Stimulated activated CD8-positive, alpha-beta memory T cell treated with anti-CD3 and anti-CD28 coated beads, Interleukin-15, amount 100 ng/mL, for 48 hours (primary cell): ENCODE measurements at places on chromosomes 6 and 20.

DNA sequence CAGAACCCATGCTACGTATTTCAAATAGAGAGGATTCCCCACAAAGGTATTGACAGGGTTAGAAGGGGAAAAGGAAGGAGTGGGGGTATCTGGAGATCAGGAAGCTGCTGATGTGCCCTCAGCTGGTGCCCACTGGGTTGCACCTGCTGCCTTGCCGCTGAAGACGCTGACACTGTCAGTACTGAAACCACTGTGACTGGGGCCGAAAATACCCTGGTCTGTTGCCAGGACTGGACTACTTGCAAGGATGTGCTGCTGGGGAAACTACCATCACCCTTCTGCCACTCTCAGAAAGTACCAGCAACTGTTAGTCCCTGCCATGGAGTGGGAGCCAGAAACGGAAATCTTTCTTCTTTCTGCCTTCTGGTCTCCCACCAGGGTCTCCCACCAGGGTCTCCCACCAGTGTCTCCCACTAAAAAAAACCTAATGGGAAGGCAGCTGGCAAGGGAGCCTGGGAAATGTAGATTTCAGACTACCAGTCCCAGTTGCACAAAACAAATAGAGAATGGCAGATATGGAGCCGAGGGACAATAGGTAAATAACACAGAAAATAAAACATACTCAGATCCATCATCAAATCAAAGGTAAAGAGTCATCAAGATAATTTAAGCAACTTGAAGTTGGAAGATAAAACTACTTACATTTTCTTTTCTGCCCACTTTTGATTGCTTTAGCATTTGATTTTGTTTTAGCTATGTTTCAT, 204.8 kb downstream of the TPBG start:
- no peak for DNase-seq

DNA sequence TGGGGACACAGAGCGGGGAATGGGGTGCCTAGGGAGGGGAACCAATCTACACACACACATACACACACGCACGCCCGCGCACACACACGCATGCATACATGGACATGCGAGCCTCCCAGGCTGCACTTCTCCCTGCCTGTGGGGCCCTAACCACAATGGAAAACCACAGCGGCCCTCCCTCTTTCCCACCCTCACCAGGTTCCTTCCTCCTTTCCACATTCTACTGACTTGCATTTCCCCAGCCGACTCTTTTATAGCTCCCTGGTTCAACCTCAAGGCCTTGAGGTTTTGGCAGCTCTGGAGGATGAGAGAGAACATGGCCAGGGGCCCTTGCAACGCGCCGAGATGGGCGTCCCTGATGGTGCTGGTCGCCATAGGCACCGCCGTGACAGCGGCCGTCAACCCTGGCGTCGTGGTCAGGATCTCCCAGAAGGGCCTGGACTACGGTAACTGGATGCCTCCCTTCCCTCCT, at the start of gene BPI:
Gene BPI, plus strand, starts transcription at position 249 of the 472 bp plus-strand sequence. Its CDS starts 68 bp downstream, at position 317.
- no peak for DNase-seq

DNA sequence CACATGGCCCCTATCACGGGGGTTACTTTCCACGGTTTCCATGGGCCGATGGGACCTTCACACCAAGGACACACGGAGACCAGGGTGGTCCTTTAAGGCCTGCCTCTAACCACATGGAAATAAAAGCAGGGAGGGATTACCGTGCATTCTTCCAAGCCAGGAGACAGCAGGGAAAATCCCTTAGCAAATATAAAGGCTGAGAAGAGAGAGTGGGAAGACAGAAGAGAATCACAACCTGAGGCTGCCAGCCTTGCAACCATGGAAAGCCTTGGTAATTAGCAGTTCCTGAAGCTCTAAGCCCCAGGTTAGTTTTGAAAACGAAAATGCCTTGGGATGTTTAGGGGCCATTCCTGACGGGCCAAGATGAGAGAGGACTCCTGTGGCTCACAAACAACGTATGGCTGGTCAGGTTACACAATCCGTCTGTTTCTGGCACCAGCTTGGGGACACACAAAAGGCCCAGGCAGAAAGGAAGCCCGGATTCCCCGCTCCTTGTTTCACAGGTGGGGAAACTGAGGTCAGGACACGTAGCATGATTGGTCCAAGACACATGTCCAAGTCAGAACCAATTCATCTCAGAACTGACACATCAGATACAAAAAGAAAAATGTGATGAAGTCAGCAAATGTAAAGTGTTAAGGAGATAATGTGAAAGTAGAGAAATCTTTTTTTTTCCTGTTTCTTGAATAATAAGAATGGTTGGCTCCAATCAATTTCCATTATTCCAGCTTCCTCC, 2.8 kb downstream of the PREX1 start:
- no peak for DNase-seq

DNA sequence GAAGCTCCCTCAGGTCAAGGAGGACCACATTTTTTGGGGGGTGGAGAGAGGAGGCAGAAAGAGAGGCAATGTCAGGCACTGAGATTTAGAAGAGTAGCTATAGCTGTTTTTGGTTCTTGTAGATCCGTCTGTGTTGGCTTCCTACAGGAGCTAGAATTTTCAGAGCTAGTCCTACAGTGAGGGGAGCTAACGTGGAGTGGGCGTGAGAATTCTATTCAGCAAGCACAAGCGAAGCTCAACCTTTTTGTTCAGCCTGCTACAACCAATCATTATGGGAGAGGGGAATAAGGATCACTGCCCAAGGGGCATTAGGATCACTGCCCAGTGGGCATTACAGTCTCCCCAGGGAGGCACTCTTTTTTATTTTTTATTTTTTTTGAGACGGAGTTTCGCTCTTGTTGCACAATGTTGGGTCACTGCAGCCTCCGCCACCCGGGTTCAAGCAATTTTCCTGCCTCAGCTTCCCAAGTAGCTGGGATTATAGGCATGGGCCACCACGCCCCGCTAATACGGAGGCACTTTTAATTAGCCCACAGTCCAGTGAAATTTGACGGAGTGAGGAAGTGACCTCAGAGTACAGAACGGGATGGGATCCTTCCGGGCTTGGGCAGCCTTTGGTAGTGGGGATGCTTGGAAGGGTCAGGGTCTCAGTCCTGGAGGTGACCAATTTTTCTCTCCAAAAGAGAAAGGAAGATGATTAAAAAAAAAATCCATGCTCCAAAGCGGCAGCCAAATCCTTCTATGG, 1.1 kb upstream of the PANK2 start:
- no peak for DNase-seq

GRCh38 chr20:23874747-23875146, 4.8 kb downstream of the CST5 start:
- no peak for DNase-seq

DNA sequence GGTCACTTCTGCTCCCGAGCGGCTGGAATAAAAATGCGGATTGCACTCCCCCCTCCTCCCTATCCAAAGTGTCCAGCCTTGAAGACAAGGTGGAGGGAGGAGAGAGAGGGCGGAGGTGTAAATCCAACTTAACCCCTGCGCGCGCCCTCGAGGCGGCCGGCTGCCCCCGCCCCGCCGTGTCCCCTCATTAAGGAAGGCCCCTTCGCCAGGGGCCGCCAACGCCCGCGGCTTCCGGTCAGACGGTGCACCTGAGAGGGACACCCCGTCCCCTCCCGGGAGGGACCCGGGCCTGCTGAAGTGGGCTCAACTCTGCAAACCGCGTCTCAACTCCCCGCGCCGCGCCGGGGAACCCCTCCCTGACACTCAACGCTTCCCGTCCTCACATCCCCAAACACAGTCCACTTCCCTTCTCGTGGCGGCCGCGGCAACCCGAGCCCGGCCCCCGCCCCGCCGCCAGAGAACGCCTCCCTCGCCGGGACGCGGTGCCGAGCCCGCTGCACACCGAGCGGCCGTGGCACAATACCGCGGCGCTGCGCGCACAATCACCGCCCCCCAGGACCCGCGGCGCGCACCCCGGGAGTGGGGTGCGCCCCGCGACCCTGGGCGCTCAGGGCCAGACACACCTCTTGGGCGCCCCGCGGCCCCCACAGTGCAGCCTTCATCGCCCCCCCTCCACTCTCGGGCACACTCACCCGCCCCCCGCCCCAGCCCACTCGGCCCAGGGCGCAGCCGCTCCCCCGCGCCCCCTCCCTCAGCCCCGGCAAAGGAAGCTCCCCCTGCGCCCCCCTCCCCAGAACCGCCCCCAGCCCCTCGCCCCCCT, 102.5 kb downstream of the NOL4L start:
- no peak for DNase-seq

- DNase-seq = no peak
These were observed 158.7 kb downstream of the SOX4 start for GRCh38 chr6:21752054-21752811.

DNA sequence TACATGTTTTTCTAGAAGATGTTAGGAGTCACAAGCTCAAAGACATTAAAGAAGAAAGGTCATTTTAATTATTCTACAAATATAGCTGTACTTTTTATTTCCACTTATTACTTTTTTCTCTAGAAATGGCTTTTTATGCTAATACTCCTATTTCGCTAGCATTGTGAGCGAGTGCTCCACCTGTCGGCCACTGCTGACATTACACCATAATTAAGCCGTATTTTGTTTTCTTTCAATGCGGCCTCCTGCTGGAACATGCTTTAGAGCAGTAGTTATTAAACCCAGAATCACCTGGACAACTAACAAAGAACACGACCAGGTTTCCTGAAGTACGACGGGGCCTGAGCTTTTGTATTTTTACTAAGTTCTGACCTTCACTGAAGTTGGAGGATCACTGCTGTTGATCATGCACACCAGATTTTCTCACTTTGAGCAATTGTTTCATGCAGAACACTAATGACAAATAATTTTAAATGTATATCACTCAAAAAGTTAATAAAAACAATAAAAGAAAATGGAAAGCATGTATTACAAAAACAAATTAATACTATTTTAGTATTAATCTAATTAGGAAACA, 74.1 kb upstream of the PAK5 start:
- no peak for DNase-seq

DNA sequence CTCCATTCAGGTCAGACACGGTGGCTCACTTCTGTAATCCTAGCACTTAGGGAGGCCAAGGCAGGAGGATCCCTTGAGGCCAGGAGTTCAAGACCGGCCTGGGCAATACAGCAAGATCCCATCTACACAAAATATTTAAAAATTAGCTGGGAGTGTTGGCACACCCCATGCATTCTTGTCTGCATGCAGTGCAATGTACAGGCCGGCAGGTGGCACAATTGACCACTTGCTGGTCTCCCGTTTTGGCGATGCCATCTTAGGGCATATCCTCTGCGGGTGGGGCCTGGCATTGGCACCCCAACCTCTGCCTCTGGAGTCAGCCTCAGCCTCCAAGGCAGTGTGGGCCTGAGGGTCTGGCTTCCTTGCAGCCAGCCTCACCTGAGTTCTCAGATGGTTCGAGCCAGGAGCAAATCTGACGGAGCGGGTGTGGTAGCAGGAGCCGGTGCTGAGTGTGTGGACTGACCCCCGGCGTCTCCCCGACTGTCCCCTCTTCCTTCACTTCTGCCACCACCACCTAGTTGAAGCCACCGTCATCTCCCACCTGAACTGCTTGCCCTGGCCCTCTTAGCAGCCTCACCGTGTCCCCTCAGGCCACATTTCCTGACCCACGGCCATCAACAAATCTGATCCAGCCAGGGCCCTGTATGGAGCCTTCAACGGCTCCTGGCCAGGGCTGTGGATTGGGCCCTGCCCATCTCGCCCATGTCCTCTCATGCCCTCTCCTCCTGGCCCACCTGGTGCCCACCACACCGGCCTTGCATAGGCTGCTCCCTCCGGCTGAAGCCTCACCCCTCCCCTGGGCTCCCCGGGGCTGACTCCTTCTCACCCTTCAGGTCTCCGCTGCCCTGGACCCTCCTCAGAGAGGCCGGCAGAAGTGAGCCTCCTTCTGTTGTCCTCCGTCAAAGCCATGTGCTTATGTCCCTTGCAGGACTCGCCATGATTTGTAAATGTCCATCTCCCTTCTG, 44.0 kb downstream of the EFCAB8 start:
- DNase-seq = peak; percentile 38

GRCh38 chr20:37524859-37525708, 2.6 kb downstream of the BLCAP start:
- DNase-seq = peak; percentile 40

- no peak for DNase-seq
These were observed 6.2 kb downstream of the CTSA start for GRCh38 chr20:45897289-45897688.

- peak; percentile 64 for DNase-seq
These were observed 22.7 kb downstream of the HLA-A start for GRCh38 chr6:29964887-29965562.

DNA sequence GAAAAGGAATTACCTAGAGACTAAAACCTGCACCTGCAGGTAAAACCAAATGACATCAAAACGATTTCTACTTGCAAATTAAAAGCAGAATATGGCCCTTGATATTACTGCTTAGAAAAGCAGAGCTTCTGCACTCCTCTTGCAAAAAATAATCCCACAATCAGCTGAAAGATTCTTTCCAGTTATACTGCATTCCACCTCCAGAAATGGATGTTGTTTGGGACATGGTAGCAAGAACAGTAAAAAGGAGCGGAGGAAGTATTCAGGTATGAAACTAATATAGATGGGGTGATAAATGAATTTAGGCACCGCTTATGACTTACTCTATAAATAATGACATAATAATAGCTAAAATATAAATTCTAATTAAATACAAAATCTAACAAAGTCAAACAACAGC, 14.9 kb downstream of the ATXN1 start:
- no peak for DNase-seq

DNA sequence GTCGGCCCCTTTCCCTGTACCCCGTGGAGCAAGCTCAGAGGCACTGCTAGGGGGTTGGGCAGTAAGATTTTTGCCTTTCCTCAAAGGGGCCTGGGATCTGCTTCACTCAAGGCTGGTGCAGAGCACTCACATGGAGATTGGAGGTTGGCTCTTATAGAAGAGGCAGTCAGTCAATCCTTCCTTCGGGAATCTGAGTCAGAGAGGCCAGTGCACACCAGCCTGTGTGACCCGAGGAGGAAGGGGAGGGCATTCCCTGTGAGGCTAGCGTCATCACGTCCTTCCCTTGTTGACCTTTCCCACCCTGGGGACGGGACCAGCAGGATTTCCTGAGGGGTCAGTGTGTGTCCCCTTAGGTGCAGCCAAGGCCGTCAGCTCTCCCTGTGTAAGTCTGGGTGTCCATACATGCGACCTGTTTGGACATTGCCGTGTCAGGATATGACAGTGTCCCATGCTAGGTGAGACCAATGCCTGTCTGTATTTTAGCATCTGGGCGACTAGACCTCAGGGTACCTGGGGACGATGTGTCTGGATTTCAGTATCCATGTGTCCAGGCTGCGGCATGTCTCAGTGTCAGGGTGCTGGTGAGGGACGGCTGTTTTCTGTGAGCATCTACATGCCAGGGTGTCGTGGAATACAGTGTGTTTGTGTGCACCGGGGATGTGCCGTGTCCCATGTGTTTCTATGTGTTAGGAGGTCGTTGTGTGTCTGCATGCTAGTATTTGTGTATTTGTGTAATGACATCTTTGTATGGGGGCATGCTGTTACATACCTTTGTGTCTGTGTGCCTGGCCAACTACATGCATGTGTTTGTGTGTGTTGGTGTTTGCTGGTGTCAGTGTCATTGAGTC, 2.8 kb upstream of the ZNF512B start:
- no peak for DNase-seq
